ENCODE measurements at places on chromosomes 13 and 19.
A peak's percentile ranks its signal among the peaks of the same experiment; 100 is the strongest.

GRCh38 chr19:548886-549830 is 5.3 kb downstream of the GZMM start:
- DNase-seq, result no peak

DNA sequence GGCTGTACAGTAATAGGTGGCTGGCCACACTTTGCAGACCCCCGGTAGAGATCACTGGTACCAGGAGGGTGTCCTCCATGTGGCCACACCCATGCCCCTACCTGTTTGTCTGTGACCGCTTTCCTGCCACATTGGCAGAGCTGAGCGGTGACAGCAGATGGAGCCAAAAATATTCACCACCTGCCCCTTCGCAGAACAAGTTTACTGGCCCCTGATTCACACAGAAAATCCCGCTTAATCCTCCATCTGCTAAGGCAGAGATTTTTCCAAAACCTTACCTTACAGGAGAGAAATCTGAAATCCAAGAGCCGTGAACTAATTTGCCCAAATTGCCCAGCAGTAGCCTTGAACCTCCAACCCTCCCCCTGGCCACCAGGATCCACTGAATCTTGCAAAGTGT is 52.1 kb downstream of the MYO9B start:
- DNase-seq, result no peak

GRCh38 chr19:39397360-39398296 is 6.5 kb downstream of the MED29 start:
- peak; percentile 69 for DNase-seq

DNA sequence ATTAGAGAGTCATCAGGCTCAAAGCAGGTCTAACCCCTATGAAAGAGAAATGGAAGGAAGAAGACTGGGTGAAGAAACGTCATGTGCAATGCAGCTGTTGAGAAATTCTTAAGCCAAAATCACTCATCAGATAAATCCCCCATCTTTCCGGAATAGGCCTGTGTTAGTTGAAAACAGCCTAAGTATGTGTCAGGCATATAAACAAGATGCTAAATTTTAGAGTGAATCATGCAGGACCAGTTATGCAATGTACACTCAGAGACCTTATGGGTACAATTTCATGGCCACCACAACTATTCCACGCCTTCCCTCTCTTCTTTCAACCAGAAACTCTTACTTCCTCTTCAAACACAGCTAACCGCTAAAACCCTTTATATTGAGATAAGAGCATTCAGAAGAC is 717.7 kb upstream of the ATXN8OS start:
- DNase-seq, result no peak

GRCh38 chr13:62003452-62003851 is 587.8 kb upstream of the PCDH20 start:
- no peak for DNase-seq

DNA sequence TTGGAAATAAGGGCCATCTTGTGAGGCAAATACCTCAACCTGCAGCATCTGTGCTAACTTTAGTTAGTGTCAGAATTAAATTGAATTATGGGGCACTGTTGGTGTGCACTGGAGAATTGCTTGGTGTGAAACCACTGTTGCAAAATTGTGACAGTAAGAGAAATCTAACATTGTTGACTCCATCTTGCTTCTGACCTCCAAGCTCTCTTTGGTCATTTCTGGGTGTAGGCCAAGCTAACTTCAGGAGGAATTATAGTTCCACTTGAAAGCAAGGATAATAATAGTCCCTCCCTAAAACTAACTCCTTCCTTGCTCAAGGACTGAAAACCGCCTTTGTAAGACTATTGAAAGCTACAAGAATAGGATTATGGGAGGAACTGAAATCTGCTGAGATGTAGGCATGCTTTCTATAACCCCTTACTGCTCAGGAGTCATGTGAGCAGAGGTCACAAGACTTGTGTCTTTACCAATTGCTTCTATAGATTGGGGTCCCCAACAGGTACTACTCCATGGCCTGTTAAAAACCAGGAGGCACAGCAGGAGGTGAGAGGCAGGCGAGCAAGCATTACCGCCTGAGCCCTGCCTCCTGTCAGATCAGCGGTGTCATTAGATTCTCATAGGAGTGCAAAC is 24.9 kb upstream of the GAS6 start:
- DNase-seq, result no peak

DNA sequence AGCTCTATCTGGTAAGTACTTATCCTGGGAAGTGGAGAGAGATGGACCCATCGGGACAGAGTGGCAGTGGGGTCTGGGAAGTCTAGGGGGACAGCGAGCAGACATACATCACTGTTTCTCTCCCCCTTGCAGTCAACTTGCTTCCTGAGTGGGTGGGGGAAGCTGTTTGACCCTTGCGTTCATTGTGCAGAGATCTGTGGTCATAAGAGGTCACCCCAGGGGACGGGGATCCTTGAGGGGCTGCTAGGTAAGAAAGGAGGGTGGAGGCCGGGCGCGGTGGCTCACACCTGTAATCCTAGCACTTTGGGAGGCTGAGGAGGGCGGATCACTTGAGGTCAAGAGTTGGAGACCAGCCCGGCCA is 474 bp downstream of the ARHGEF18 start:
- no peak for DNase-seq

GRCh38 chr19:51701468-51702100 is 8.5 kb downstream of the SPACA6 start:
- DNase-seq, result no peak

DNA sequence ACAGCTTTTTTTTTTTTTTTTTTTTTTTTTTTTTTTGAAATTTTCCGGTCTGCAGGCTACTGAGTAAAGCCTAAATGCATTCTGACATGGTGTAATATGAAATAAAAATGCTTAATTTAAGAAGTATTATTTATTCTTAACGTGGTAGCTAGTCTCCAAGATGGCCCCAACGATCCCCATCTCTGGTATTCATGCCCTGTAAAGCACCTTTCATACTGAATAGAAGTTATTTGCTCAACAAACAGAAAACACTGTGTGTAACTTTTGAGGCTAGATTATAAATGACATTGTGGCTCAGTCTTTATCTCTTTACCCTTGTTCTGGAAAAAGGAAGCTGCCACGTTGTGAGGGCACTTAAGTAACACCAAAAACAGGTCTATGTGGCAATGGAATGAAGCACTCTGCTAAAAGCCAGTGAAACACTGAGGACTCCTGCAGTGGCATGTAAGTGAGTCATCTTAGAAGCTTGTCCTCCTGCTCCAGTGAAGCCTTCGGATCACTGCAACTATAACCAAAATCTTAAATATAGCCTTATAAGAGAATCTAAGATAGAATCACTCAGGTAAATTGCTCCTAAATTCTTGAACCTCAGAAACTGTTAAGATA is 128.7 kb downstream of the UGGT2 start:
- DNase-seq, result no peak

- DNase-seq, result no peak
Measured at GRCh38 chr13:58953638-58954037, 1210.1 kb downstream of the DIAPH3 start.

- DNase-seq, result no peak
Measured at GRCh38 chr19:38877781-38878574, at the start of gene RINL. Gene RINL (minus strand): TSS chr19:38878275. CDS start chr19:38876742, 1,533 bp downstream.

DNA sequence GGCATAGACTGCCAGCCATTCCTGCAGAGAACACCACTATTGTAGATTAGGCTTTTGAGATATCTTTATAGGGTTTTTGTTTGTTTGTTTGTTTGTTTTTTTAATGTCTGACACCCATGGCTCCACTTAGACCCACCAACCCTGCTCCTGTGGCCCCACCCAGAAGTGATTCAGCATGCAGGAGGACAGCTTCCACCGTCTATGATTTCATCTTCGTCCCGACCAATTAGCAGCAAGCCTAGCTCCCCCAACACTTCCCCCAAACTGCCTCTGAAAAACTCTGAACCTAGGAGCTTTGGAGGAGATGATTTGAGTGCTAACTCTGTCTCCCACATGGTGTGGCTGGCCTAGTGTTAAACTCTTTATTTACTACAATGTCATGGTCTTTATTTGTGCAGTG is 108.3 kb upstream of the RXFP2 start:
- DNase-seq, result no peak

- DNase-seq, result no peak
Measured at GRCh38 chr13:29852472-29853054, 2.1 kb upstream of the UBL3 start.
